Left lung (tissue), 14 donors: ENCODE measurements at places on chromosomes 5 and 9. TPM values are rescaled to one million over a fixed set of nuclear protein-coding genes. Genes with fewer than 3 reads are reported as not detected.

DNA sequence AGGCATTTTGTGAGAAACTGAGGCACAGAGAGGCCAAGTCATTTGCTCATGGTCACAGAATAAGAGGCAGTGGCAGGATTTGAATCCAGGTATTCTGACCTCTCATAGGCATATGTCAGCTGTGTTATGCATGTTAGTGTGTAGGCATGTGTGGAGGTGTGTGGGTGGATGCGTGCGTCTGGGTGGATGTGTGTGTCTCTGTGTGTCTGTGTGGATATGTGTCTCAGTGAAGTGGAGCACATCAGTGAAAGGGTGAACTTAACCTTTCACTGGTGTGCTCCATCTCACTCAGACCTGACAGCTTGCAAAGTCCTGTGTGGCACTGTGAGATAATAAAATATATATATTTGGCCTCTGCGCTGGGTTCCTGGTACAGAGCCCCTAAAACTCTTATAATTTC, 32.0 kb upstream of the SMU1 start:
- DNase-seq, result no peak

- no peak for DNase-seq
Measured at GRCh38 chr5:34599471-34600117, 56.5 kb upstream of the RAI14 start.

DNA sequence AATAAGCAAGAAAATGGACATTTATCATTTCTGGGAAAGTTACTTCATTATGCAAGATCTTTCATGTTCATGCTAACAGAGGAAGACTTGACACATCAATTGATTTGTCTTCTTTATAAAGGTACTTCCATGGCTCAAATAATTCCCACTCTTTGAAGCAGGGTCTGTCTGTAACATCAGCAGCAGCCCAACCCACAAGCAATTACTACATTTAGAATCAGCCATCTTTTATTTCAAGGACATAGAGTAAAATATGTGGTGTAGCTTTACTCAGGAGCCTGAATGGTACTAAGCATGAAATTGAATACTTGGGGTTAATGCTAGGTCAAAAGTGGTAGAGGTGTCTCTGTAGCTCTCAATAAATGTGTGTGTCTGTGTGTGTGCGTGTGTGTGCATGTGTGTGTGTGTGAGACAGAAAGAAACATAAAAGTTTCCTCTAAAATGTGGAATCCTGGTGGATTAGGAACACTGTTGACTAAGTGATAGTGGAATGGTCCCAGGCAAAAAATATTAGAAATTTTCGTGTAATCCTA, 581.1 kb downstream of the CAAP1 start:
- no peak for DNase-seq

GRCh38 chr5:83034528-83035207, 42.5 kb downstream of the TMEM167A start:
- peak; percentile 56 for DNase-seq

DNA sequence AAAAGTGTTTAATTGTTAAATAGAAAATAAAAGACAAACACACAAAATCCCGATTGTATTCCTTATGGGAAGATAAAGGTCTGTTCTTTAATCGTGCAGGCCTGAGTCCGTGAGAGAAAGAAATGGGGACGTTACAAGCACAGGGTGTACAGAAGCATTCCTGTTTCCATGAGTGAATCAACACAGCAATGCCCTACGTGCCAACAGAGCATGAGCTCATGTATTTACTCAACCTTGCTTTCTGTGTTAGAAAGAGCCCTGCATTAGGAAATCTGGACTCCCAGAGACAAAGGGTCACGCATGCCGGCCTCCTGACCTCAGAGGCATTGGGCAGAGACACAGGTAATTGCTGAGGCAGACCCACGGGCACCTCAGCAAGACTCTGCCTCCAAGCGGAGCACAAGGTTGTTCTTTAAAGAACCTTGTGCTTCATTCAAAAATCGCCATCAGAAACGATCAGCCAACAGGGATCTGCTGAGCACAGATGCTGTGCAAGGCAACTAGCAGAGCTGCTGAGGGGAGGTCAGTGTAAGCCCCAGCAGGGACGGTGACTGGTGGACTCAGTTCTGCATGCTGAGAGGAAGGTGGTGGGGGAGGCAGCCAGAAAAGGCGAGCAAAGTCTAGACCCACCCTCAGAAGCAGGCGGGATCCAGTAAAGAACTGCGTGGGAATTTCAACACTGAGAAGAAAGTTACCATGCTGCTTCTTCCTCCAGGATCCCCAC, 101.0 kb downstream of the TLE1 start:
- DNase-seq, result no peak

DNA sequence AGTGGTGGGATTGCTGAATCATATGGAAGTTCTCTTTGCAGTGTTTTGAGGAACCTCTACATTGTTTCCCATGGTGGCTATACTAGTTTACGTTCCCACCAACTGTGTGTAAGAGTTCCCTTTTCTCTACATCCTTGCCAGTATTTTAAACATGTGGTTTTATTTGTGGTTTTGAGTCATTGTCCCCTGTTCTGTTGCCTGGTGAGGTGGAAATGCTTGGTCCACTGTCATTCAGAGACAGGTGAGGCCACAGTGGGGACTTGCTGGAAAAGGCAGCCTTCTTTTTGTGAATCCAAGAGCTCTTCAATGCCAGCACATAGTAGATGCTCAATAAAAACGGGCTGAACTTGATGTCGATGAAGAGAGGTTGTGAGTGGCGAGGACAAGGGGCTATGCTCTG, 44.2 kb downstream of the SH3PXD2B start:
- no peak for DNase-seq

DNA sequence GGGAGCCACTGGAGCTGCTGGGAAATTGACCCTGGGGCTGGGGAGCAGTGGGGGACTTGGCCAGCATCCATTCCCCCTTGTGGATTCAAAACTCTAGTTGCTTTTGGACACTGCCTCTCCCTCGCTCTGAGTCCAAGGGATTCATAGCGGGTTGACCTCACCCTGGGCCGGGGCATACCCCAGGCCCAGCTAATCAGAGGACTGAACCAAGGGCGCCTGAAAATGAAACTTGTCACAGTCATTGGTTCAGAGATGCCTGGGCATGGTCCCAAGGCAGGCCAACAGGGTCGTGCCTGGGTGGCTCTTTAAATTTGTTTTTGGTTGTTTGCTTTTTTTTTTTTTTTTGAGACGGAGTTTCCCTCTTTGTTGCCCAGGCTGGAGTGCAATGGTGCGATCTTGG, 22.6 kb downstream of the STK10 start:
- no peak for DNase-seq

GRCh38 chr5:133065471-133065870, 13.7 kb downstream of the HSPA4 start:
- peak; percentile 34 for DNase-seq

- no peak for DNase-seq
Measured at GRCh38 chr5:110925916-110926315, 145.6 kb upstream of the TSLP start.

DNA sequence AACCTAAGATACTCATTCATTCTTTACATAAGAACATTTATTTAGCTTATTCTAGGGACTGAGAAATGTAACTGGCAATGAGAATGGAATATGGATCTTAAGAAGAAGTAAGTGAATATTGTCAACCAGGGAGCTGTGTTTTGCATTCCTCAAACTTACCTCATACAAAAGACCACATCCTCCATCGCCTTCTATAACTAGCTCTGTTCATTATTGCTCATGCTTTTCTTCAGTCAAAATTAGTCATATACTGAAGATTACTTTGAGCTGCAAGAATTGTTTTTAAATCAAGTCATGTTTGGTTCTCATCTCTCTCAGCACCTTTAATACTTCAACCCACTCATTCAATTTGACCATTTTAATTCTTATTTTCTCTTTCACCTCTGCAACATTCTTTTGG, 140.3 kb upstream of the RASA1 start:
- DNase-seq, result no peak

DNA sequence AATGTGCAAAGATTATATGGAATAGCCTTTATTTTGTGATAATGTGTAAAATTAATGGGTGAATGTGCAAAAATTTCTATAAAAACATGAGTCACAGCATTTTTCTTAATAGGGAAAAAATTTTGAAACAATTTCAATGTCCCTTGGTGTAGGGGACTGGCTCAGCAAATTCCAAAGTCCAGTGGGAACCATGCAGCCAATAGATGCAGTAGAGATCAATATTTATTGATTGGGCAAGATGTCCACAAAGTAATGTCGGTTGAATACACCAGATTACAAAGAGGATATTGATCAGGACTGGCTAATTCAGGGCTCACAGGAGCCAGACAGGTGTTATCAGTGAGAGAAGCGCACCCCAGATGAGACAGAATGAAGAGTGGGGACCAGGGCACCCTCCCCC, 62.5 kb downstream of the AMBP start:
- DNase-seq, result no peak

- DNase-seq, result no peak
Measured at GRCh38 chr5:95840956-95841705, 18.6 kb upstream of the GLRX start.

GRCh38 chr9:83060556-83060955, 2.4 kb downstream of the RASEF start:
- DNase-seq, result no peak

- DNase-seq, result no peak
Measured at GRCh38 chr5:130488252-130488651, 584.0 kb downstream of the CHSY3 start.

DNA sequence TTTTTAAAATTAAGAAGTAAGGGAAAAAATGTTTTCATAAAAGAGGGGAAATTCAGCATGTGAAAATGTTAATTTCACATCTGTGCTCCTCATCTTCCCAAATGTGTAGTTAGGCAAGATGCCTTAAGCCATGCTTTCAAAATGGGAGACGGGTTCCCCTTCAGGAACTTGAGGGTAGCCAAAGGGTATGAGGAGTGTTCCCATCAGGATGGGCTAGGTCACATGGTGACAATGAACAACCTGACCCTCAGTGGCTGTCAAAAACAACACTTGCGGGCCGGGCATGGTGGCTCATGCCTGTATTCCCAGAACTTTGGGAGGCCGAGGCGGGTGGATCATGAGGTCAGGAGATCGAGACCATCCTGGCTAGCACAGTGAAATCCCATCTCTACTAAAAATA, 178.0 kb downstream of the ACTL7B start:
- DNase-seq, result no peak

- DNase-seq, result no peak
Measured at GRCh38 chr9:120562861-120563443, 17.0 kb downstream of the CDK5RAP2 start.

The MYOZ3 gene
- polyA plus RNA-seq, result 10.6 TPM

The NTNG2 gene
- 0.87 TPM for polyA plus RNA-seq

The CLIC3 gene
- polyA plus RNA-seq, result 44.9 TPM

The KDM3B gene
- 78.1 TPM for polyA plus RNA-seq

The C5orf52 gene
- not detected for polyA plus RNA-seq

The LHX3 gene
- polyA plus RNA-seq, result not detected

The FCHSD1 gene
- polyA plus RNA-seq, result 20.9 TPM

The FBXO10 gene
- 8.9 TPM for polyA plus RNA-seq

The C5orf63 gene
- polyA plus RNA-seq, result 19.2 TPM

The MSMP gene
- polyA plus RNA-seq, result not detected

The C9orf152 gene
- 8.1 TPM for polyA plus RNA-seq
